ENCODE measurements at places on chromosomes 3 and 15.

DNA sequence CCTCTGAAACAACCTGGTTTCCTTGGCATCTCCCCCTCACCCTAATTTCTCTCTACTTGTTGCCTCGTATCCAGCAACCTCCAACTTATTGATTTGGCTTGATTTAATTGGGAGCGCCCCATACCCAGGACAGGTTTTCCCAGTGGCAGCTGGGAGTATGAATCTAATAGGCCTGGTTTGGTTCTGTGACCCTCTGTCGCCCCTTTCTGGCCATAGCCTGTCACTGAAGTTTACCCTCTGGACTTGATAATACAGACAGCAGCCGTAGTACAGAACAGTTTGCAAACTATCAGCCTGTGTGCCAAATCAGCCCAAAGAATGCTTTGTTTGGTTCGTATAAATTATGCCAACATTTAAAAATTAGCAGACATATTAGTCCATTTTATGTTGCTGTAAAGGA lies 525.1 kb upstream of the GOLIM4 start:
- peak; percentile 70 for DNase-seq

- no peak for DNase-seq
These were observed 660 bp downstream of the ZNF106 start for GRCh38 chr15:42490291-42490670.

DNA sequence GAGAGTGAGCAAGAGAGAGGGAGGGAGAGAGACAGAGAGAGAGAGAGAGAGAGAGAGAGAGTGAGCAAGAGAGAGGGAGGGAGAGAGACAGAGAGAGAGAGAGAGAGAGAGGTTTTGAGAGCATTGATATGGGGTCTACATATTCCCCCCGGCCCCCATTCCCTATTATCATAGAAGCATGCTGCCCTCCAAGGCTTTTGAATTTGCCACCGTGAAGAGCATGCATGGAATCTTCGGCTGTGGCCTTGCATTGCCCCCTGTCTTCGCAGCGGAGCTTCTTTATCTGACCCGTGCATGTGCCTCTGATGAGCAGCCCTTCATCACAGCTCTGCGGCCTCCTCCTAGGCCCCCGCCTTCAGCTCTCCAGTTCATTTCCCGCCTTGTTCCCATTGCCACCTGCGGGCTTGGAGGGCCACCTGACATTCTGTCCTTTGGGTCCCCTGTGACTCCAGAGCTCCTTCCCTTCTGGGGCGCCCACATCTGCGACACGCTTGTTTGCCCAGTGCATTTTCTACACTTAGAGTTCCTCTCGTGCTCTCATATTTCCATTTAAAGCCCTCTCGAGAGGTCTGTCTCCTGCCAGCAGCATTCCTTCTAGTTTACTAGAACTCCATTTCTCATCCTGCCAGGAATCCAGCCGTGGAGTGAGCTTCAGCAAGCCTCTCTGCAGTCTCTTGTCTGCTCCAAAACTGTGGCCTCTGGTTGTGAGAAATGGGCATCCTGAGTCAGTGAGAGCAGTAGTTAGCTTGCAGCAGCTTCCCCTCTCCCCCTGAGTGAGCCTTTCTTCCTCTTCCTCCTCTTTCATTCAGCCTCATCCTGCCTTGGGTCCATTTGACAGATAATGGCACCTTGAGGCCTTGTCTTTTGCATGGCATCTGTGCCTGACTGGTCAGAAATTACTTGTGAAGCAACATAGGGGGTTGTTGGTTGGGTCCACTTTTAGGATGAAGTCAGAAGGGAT lies 25.3 kb downstream of the LPP start:
- no peak for DNase-seq

DNA sequence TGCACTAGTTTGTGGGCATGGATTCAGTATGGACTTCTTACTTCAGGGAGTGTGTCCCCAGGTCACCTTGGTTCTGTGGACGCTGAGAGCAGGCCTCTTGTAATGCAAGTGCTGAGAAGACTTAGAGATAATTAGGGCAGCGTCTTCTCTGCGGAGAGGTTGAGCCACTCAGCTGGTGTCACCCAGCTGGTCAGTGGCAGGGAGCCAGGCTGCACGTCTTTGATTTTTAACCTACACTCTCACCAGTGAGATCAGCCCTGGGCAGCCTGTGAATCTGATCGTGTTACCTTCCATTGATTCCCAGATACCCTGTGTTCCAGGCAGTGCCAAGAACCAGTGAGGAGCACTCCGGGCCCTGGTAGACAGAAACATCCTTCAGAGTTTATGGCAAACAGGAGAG lies 92.6 kb downstream of the SLCO3A1 start:
- DNase-seq, result no peak

GRCh38 chr3:10725067-10725466 lies 91.0 kb upstream of the SLC6A11 start:
- DNase-seq, result no peak

All from WTC11 (cell line).